ENCODE measurements at places on chromosomes 6 and 20.

DNA sequence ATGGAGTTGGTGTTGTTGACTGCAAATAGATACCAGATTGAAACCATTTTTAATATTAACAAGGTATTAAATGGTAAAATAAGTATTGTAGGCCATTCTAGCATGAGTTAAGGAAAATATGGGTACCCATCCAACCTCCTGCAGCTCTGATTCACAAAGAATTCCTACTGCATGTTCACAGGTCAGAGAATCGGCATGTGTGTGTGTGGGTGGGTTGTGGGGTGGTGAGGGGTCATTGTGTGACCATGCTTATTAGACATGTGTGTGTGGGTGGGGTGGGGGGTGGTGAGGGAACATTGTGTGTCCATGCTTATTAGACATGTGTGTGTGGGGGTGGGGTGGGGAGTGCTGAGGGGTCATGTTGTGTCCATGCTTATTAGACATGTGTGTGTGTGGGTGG is 3.2 kb downstream of the IYD start:
- no peak for DNase-seq

GRCh38 chr20:33647603-33648395 is 14.3 kb upstream of the C20orf144 start:
- DNase-seq = no peak

DNA sequence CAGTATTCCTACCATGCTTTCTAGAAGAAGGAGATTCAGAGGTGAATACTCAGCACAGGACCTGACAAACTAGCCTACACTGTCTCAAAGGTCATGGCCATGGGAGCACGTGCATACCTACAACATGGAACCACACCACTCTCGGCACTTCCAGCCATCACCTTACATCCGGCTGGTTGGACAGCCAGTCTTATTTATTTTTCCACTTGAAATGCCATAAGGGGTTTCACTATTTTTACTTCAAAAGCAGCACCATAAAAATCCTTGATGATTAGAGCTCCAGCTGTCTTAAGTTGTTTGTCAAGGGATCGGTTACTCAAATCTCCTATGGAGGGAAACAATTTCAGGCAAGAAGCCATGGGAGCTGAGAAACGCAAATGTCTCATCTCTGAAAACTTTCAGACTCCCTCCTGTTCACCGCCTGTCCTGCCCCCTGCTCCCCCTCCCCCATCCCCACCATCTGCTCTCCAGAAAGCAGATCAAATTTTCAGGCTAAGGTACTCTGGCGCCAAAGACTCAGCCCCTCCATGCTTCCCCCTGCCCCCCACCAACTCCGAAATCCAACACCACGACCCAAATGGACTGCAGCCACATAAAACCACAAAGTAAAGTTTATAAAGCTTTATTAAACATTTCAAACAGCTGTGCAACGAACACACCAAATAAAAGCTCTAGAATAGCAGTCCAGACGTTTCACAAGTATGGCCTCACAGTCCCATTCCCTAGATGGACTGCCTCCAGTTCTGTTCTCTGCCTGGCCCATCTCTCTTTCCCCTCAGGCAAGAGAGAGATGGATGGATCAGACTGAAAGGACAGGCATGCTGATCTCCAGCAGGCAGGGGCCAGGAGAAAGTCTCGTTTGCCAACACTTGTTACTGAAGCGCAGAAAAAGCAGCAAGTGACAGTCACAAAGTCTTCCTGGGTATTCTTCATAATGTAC is 4.0 kb upstream of the NNAT start:
- DNase-seq = no peak

DNA sequence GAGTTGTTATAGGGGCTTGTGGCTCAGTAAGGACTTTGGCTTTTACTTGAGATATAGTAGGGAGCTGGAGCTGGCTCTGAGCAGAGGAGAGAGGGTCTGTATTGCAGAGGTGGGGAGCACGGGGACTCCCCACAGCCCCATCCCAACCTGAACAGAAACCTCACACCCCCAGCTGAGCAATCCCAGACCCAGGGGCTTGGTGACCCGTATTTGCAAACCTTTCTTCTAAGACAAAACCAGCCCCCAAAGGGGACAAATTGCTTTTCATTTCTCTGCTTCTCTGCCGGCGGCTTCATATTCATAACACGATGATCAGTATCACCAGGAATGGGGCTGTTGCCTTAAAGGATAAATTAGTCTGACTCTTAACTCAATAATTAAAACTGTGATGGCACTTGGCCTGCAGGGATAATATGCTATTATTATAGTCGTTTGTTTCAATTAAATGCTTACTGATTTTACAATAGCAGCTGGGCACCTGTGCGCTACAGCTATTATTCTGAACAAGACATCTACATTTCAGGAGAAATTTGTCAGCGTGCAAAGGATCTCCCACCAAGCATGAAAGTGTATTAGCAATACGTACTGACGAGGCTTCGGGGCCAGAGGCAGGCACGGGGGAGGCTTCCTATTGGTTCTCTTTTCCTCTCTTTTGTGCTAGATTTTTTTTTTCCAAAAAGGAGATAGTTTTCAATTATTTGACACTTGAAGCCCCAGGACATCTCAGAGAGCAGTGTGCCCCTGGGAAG is 118.1 kb downstream of the TOX2 start:
- no peak for DNase-seq

GRCh38 chr20:53875452-53875851 is 194.9 kb downstream of the BCAS1 start:
- no peak for DNase-seq

GRCh38 chr6:159071843-159072769 is 27.3 kb upstream of the TAGAP start:
- no peak for DNase-seq

DNA sequence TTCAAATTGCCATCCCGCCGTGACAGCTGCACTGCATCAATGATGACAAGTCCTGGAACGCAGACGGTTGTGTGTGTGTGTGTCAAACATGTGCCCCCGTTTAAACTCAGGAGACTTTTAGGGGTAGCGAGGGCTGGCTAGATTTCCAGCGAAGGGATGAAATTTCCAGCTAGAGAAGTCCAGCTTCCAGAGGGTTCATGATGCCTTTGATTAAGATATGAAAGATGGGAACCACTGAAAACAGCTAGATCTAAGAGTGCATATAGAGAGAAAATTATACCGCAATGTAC is 644 bp downstream of the KIZ start:
- DNase-seq = no peak

DNA sequence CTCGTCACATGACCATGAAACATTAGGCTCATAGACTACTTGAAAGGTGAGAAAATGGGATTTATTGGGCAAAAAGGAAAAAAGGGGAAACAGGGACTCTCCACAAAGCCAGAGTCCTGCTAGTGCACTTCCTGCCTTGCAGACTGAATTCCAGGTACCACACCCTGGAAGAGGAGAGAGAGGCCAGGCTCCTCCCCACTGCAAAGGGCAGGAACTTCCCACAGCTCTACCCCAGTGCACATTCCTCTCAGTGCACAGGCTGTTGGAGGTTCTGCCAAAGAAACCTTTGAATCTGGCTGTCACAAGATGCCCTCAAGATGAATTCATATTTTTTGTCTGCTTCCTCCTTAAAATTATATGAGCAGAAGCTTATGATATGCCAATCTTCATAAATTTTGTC is 920.4 kb upstream of the GJE1 start:
- no peak for DNase-seq

- DNase-seq = no peak
Observed at GRCh38 chr6:150684714-150685459, 85.2 kb downstream of the PLEKHG1 start.

DNA sequence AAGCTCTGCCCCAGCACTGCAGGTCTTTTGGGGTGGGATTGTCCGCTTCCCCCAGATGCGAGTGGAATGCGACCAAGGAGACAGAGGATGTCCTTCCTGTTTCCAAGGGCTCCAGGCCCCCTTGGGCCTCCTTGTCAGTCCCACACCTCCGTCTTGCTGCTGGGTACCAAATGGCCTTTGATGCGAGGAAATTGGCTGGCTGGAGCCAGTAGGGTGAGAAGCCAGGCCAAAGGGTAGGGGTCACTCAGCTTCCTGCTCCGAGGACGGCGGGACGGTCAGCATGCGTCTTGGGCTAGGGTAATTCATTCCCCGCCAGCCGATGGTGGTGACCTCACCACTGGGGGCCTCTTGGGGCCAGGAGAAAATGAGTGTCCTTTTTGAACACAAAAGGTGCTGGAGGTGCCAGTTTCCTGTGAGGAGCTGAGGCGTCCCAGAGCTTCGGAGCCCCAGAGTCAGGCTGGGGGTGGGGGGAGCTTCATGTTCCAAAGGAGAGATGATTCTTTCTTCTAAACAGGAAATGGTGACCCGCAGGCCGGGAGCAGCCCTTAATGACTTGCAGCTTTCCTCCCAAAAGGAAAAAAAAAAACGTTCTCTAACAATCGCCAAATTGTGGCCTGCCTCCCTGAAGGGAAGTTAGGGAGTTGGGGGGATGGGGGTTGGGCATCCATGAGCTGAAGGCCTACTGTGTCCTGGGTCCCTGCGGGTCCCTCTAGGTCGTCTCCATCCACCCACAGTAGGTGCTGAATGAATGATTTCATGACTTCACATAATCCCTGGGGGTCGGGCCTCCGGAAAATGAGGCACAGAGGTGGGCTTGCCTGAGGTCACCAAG is 6.7 kb downstream of the SNAI1 start:
- no peak for DNase-seq

GRCh38 chr20:17810847-17811627 is 111.3 kb downstream of the BANF2 start:
- DNase-seq = no peak

DNA sequence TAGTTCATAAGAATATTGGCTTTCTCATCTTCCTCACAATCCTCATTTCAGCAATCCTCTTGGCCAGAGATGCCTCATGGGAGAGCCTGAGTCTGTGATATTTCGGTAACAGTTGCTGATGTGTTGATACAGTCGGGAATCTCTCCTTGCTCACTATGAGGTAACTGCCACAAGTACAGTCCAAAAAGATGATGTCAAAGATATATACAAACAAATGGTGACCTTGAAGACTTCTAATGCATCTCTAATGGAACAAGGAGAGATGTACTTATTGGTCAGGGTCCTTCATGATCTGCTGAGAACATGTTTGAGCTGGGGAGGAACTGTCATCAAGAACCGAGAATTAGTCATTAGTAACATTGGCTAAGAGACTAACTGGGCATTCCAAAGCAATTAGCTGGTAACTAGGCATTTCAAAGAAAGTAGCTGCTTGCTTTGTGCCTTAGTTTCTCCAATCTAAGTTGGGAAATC is 56.1 kb downstream of the FILIP1 start:
- no peak for DNase-seq

DNA sequence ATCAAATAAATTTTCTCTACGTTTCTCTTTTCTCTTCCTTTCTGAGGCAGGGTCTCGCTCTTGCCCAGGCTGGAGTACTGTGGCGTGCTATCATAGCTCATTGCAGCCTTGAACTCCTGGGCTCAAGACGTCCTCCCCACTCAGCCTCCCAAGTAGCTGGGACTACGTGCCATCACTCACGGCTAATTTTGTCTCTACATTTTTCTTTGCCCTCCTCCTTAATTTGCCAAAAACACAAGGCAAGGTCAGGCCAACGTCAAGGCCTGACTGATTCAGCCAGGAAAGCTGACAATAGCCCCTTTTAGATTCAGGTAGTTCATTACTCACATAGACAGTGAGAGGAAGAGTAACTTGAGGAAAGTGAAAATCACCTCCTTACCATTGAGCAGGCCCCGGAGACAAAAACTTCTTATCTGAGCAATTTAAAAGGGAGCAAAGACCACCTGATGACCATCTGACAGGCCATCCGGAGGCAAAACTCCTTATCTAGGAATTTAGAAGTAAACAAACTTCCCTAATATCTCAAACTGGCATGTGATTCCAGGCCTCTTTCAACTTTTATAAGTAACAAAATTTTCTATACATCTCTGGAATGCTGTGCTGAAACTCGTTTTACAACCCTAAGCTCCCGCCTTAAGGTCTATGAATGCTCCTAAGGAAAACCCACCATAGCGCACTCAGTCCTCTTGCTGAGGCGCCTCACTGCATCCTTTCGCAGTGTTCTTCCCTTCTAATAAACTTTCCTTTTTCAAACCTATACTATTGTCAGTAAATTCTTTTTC is 42.1 kb upstream of the SRPK1 start:
- no peak for DNase-seq

DNA sequence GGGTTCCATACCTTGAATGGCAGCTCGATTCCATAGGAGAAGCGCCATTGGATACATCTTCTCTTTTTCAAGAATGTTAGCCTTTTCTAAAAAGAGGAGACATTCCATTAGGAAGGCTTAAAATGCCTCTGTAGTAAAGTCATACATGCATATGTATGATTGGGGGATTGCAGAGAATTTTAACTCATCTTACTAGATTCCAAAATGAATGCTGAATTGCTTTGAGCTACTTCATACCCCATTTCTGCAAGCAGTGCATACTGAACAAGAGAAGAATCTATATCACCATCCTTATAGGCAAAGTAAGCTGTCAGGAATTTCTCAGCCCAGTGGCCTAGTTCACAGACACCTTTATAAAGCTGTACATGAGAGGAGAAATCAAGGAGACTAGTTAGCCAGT is 80.3 kb downstream of the NDUFAF5 start:
- DNase-seq = no peak

- no peak for DNase-seq
Observed at GRCh38 chr6:7237653-7238188, 75.3 kb downstream of the SSR1 start.

DNA sequence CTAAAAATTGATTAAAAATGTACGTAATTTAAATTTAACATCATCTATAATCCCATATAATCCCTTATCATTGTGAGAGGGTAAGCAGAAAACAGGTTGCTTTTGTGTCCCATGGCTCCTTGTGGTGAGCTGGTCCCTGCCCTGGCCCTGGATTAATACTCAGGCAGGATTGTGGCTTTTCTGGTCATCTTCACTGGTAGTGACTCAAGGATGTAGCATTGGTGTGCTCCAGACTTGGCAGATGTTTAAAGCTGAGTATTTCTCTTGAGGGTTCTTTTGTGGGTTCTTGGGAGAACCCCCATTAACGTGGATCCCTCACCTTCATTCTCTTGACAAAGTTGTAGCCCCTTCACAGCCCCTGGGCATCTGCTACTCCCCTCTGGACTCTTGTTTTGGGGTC is 39.3 kb downstream of the SNRNP48 start:
- no peak for DNase-seq

DNA sequence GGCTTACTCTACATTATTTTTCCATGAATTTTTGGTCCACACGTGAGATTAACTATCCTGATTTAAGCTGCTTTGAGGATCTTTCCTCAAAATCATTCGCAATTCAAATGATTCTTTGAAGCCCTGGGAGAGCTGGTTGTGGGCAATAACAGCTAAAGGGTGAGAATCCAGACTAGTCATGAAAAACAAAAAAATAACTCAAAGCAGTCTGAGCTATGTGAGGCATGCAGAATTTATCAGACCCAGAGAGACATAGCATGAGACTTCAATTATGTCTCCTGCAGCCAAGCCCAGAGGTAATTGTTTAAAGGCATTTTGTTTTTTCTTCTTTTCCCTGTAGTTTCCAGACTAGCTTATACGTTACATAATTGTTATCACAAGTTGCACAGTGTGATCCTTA is 517.3 kb upstream of the PTCHD4 start:
- DNase-seq = no peak

DNA sequence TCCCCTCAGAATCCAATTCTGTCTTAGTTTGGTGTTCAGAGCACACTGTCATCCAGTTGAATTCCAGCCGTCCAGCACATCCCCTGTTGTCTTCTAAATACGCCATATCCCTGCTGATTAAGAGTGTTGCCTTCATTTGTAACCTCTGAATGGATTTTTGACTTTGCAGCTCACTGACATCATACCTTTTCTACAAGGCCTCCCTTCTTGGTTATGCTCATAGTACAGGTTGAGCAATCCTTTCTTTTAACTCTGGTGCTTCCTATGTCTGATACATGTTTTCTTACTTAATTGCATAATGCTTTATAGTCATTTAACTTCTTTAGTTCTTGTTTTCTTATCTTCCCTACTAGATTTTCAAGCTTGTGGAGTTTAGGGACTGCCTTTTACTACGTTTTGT is 36.4 kb downstream of the XRN2 start:
- no peak for DNase-seq

Data from vagina (tissue), 2 donors.